Activated T-cell treated with anti-CD3 and anti-CD28 coated beads, Interleukin-2, amount 50 U/mL, for 24 hours (primary cell): ENCODE measurements at places on chromosomes 13 and 19.
A peak's percentile ranks its signal among the peaks of the same experiment; 100 is the strongest.

- no peak for DNase-seq
Measured at GRCh38 chr19:54160854-54161253, 1.3 kb upstream of the LENG1 start.

DNA sequence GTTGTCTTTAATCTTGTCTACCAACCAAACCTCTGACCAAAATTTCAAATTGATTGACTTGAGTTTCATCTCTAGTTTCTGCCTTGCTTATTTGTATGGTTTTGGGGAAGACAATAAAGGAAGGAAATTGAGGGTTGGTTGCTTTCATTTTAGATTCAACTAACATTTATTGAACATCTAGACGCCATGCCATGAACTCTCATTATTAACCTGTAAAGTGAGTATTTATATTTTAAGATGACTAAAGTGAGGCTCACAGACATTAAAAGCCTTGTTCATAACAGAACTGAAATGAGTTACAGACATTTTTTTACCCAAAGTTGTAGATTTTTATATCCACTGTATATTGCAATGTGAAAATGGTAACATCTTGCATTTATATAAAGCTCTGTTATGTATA is 239.3 kb downstream of the LMO7 start:
- no peak for DNase-seq

DNA sequence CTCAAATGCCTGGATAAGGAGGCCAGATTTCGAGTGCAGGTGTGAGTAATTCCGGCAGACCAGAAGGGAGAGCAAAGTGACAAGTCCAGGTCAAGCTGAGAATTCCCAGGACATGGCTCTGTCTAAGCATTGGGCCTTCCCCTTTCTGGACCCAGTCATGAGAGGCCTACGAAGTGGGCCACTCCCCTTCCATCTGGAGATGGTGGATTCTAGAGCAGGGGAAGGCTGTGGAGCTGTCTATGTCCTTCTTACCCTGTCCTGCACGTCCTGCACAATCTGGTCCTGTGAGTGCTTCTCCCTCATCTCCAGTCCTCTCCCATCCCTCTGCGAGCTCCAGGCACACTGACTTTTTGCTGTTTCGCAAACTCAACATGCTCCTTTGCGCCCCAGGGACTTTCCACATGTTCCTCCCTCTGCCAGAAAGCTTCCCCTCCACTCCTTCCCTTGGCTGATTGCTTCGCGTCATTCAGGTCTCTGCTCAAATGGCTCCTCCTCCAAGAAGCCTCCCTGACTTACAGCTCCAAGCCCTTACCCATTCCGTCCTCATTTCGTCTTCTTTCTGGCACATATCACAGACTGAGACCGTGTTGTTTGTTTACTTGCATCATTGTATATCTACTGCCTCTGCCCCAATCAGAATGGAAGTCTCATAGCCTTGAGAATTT is 193.2 kb downstream of the URI1 start:
- DNase-seq, result no peak

DNA sequence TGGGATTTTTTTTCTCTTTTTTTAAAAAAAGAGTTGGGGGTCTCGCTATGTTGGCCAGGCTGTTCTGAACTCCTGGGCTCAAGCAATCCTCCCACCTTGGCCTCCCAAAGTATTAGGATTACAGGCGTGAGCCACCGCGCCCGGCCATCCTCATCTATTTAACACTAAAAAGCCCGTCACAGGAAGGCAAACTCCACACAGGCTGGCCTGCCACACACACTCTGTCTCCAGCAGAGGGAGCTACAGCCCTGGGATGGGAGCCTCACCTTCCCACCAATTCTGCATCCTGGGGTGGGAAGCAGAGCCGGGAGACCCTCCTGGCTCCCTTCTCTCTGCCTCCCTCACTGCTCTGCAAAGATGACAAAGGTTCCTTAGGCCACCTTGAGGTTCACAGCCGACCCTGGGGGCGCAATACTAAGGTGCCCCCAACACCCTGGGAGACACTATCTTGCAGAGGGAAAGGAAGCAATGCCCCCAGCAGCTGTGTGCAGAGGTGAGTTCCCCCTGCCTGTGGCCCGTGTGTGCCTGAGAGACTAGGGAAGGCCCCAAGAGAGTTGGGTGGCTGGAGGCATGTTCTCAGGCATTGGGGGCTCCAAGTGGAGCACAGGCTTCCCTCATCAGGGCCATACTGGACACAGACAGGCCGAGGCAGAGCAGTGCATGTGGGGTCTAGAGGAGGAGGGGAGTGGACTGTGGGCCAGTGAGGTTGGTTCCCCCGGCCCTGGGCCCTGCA is 27.4 kb upstream of the TIMM44 start:
- peak; percentile 42 for DNase-seq

DNA sequence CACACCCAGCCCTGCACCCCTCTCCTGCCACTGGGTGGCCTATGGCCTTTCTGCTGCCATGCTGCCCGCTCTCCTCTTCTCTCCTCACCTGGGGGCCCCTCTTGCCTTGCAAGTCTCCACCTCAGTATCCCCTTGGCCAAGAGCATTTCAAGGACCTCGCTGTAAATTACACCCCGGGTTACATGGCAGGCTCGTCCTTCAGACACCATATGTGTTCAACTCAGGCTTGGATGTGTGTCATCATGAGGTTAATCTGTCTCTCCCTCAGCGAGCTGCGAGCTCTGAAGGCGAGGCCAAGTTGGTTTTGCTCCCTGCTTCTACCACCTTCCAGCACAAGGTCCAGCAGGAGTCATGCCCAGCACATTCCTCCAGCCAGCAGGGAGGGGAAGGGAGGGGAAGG is 74.8 kb upstream of the TM9SF2 start:
- DNase-seq, result peak; percentile 42

- DNase-seq, result no peak
Measured at GRCh38 chr13:56351041-56351440, 789.7 kb upstream of the PRR20A start.

- DNase-seq, result no peak
Measured at GRCh38 chr13:90760639-90761038, 586.8 kb upstream of the MIR17HG start.

DNA sequence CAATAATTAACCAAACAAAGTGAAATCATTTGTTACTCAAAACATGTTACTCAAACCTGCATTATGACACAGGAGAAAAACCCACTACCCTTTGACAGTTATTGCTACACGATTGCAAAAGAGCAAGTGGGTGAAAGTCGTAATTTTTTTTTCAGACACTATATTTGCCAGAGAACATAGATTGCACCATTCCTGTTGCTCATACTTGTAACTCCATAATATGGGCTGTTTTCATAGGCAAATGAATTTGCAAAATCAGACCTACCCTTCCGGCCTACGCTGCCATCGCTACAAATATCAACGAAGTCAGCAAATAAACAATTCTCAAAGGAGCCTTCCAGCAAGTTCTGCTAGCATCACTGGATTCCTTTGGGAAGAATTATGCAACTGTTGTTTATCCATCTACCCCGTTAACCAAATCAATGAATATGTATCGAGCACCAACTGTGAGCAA is 396.5 kb downstream of the IRS2 start:
- DNase-seq, result no peak

- no peak for DNase-seq
Measured at GRCh38 chr19:30165228-30165813, 206.9 kb upstream of the ZNF536 start.

- no peak for DNase-seq
Measured at GRCh38 chr19:11736696-11737095, 2.0 kb downstream of the ZNF823 start.

GRCh38 chr13:93767917-93768409 is 541.4 kb downstream of the GPC6 start:
- DNase-seq, result no peak

DNA sequence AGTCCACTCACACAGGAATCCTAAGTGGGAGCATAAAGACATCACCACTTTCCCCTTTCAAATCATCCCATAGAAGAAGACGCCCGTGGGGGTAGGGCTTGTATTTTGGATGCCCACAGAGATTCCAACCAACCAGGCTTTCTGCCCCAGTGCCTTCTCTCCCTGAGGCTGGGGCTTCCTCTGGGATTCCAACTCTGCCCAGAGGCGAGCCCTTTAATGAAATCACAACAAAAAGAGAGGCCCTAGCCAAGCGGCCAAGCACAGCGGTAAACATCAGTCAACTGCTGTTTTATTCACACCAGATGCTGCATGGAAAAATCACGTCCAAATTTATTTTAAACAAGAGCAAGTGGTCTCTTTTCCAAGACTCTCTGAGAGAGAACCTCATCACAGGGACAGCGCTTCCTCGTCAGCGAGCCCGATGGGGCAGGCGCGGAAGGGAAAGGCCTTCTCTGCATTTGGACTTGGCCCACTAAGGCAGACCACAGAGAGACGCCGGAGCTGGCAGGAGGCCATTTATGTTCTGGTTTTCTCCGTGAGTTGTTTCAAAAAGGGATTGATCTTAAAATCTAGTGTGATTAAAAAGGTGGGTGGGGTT is 31.5 kb downstream of the ADPRHL1 start:
- no peak for DNase-seq

DNA sequence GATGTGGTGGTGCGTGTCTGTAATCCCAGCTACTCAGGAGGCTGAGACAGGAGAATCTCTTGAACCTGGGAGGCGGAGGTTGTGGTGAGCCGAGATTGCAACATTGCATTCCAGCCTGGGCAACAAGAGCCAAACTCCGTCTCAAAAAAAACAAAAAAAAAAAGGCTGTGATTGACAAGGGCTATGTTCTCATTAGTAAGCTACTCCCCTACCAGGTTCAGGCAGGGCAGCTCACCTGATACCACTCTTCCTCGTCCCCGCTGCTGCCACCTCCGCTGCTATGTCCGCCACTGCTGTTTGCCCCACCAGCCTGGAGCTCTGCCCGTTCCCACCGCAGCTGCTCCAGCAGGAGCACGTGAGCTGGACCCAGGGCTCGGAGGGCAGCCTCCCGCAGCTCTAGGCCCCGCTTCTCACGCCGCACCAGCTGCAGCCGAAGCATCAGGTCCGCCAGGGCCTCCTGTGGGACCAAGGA is 9.4 kb downstream of the USHBP1 start:
- no peak for DNase-seq

DNA sequence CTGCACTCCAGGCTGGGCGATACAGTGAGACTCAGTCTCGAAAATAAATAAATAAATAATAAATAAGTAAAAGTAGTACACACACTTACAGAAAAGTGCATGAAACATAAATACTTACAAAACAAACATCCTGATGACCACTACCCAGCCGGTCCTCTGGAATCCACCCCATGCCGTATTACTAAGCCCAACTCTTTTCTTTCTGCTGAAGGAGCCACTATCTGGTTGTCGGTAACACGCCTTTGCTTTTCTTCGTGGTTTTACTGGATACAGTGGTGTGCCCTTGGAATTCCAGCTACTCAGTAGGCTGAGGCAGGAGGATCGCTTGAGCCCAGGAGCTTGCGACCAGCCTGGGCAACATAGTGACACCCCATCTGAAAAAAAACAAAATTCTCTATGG is 39.4 kb downstream of the CELF5 start:
- no peak for DNase-seq

DNA sequence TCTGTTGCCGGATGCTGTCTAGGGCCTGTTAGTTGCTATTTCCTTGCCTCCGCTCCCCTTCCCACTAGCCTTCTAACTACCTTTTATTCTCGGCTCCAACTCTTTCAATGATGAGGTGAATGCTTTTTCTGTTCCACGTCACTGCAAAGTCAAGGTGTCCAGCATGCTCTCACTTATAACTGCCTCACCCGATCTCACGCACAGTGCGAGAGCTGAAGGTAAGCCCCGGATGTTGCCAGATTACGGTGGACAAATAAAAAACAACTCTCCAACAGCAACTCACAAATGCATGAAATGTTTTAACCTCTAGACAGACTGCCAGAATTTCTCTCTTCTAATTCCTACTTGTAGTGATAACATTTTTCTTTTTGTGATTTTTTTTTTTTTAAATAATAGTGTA is 169.9 kb downstream of the STK24 start:
- DNase-seq, result no peak

- no peak for DNase-seq
Measured at GRCh38 chr13:28325022-28325421, 169.9 kb downstream of the FLT1 start.

DNA sequence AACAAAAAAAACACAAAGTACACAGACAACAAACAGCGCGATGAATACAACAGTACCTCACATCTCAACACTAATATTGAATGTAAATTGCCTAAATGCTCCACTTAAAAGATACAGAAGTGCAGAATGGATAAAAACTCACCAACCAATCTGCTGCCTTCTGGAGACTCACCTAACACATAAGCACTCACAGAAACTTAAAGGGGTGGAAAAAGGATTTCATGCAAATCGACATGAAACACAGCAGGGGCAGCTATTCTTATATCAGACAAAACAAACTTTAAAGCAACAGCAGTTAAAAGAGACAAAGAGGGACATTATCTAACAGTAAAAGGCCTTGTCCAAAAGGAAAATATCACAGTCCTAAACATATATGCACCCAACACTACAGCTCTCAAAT is 209.5 kb downstream of the ABCC4 start:
- no peak for DNase-seq

GRCh38 chr19:39426170-39426569 is 9.6 kb downstream of the RPS16 start:
- no peak for DNase-seq

DNA sequence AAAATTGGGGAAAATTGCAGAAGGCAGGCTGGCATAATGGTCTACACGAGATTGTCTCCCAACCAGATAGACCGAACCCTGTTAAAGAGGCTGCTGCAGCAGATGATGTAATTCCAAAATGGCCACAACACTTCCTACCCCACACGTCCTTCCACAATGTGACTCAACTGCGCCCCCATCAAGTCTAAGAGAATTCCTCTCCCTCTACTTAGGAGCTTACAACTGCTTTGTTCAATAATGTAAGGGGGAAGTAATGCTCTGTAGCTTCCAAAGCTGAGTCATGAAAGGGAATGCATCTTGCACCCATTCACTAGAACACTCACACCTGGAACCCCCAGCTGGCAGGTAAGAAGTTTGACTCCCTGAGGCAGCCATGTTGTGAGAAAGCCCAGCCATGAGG is 117.8 kb upstream of the IRS2 start:
- DNase-seq, result no peak

GRCh38 chr13:32791545-32792172 is 205.4 kb downstream of the PDS5B start:
- peak; percentile 34 for DNase-seq

DNA sequence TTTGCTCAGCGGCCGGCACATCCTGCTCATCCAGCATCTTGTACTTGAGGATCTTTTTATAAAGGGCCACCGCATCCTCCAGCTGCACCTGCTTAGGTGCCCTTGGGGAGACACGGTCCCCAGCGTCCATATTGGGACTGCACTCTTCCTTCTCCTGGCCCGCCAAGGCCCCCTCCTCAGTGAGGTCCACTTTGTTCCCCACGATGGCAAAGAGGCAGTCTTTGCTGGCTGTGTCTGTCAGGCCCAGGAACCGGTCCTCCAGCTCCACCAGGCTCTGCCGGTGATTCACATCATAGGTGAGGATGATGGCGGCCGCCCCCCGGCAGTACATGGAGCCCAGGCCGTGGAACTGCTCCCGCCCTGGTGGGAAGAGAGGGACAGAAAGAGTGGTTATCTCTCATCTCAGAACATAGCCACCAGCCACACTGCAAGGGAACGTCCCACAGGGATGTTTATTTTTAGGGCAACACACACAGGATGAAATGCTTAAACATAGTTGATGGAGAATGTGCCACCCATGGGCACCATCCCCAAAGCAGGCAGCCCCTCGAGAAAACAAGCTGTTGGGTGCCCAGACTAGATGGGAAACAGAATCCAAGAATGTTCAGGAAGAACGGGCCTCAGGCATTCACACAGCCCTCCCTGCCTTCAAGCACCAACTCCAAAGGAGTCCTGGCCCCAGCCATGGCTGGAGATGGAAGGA is 37.5 kb downstream of the RAB20 start:
- no peak for DNase-seq

GRCh38 chr13:46126552-46127357 is 21.9 kb upstream of the CPB2 start:
- peak; percentile 74 for DNase-seq
